ENCODE measurements at places on chromosomes 5 and 9.
A peak's percentile ranks its signal among the peaks of the same experiment; 100 is the strongest.

DNA sequence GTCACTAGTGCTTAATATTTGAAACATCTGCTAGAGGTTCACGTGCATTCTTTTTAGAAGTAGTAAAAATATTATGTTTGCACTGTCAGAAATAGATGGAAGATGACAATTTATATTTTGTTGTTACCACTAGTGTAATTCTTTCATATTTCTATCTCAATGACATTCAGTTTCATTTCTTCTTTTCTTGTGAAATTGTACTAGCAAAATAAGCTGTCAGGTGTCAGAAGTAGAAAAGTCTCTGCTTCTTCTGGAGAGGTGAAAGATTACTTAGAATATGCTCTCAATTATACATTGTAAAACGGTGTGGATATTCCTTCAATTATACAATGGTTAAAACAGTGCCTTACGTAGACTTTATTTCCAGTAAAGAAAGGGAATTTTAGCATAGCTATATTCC lies 395.4 kb downstream of the CSNK1G3 start:
- no peak overlapping the region for H3K4me3 ChIP-seq
- H3K4me1 ChIP-seq: no peaks in the 10 kb centered on the region
- no peaks in the 10 kb centered on the region for H3K27me3 ChIP-seq
- no peak overlapping the region for H3K27ac ChIP-seq
- no peak for DNase-seq

GRCh38 chr5:126129431-126129830 lies 293.8 kb upstream of the GRAMD2B start:
- no peaks in the 10 kb centered on the region for H3K27me3 ChIP-seq
- H3K4me1 ChIP-seq: peaks cover 6% of the 10 kb centered on the region
- H3K27ac ChIP-seq: no peak overlapping the region
- H3K36me3 ChIP-seq: no peaks in the 10 kb centered on the region

DNA sequence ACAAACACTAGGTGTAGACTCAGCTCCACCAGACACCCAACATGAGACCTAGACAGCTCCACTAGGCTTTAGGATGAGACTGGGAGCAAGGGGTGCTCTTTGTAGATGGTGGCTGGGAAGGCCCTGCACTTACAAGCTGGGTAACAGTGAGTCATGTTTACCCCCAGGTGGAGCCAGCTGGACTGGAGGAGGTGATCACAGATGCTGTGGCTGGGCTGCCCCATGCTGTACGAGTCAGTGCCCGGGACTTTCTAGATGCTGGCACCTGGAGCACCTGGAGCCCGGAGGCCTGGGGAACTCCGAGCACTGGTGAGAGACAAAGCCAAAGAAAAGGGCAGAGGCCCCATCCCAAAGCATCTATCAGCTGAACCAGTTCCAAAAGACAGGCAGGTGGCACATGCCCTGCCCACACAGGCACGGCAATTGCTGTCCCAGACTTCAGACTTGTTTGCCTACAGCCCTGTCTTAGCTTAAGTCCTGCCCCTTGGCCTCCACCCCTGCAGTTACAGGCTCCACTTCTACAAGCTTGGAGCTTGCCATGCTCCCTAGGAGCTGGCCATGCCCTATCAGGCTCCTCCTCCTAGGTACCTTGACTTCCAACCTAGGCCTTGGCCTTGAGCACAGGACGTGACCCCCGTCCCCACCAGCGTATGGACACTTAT lies 2.7 kb downstream of the CCL27 start:
- H3K27me3 ChIP-seq: peaks cover 20% of the 10 kb centered on the region
- H3K4me3 ChIP-seq: no peak overlapping the region
- no peak overlapping the region for H3K27ac ChIP-seq
- DNase-seq: no peak

- no peak for DNase-seq
- no peaks in the 10 kb centered on the region for H3K27me3 ChIP-seq
- H3K4me1 ChIP-seq: no peaks in the 10 kb centered on the region
- no peak overlapping the region for H3K4me3 ChIP-seq
- no peak overlapping the region for H3K27ac ChIP-seq
These were observed 113.4 kb downstream of the NR3C1 start for GRCh38 chr5:143290125-143290524.

DNA sequence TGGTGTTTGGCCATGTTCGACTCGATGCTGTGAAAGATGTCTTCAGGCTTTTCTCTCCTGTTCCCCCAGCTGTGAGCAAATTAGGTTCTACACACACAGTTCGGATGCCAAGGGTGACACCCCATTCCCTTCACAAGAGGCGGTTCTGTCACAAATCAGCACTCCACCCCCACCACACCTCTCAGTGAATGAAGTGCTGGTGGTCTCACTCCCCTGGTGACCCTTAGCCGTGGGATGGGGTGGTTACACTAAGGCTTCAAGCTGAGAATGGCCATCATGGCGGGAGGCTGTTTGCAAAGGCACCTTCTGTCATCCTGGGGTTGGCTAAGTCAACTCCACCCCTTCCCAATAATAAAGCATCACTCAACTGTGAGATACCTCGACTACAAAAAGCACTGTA lies 26.4 kb downstream of the AMBP start:
- no peak for DNase-seq
- no peak overlapping the region for H3K4me3 ChIP-seq
- H3K27me3 ChIP-seq: peaks cover 6% of the 10 kb centered on the region
- H3K4me1 ChIP-seq: no peaks in the 10 kb centered on the region
- H3K36me3 ChIP-seq: peaks cover 32% of the 10 kb centered on the region

- peak; percentile 15 for DNase-seq
- peaks cover 12% of the 10 kb centered on the region for H3K36me3 ChIP-seq
- peaks cover 41% of the 10 kb centered on the region for H3K4me1 ChIP-seq
- H3K27ac ChIP-seq: peak overlapping the region; percentile 89
- H3K27me3 ChIP-seq: peaks cover 7% of the 10 kb centered on the region
These were observed 1.0 kb downstream of the LRRC8A start for GRCh38 chr9:128882677-128883603.

DNA sequence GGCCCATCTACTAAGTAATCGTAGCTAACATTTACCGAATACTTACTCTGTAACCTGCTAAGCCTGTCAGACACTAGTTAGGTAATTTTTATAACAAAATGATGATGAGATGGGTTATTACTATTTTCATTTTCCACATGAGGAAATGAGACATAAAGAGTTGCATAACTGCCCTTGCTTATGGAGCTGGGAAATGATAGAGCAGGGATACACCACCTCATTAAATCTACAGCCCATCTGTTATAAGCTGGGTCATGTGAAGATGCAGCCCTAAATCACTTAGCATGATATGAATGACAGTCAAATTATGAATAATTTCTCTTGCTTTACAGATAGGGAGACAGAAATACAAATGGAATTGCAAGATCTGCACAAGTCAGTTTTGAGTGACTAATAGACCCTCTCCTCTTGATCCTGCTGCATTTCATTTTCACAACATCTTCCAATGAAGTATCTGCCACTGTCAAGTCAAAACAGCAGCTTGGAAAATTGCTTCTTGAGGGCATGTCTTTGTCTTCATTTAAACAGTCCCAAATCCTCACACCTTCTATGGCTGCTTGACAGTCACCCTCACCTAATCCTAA lies 364.7 kb downstream of the PRELID2 start:
- no peak overlapping the region for H3K4me3 ChIP-seq
- H3K4me1 ChIP-seq: no peaks in the 10 kb centered on the region
- H3K27ac ChIP-seq: no peak overlapping the region
- DNase-seq: no peak
- H3K27me3 ChIP-seq: no peaks in the 10 kb centered on the region

DNA sequence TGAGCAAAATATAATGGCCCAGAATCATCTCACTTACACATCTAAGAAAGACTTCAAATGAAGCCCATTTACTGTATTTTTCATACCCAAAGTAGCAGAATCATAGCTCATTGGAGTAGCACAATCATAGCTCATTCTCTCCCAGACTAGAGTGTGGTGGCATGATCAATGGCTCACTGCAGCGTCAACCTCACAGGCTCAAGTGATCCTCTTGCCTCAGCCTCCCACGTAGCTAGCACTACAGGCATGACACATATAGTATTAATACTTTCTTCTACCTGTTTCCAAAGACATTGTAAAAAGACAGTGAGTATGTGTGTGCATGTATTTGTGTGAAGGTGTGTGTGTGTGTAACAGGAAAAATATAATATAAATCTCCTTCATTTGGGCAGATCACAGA lies 1247.9 kb upstream of the ACO1 start:
- no peak for DNase-seq
- no peaks in the 10 kb centered on the region for H3K27me3 ChIP-seq
- no peak overlapping the region for H3K27ac ChIP-seq
- H3K4me1 ChIP-seq: peaks cover 2% of the 10 kb centered on the region
- no peak overlapping the region for H3K4me3 ChIP-seq

DNA sequence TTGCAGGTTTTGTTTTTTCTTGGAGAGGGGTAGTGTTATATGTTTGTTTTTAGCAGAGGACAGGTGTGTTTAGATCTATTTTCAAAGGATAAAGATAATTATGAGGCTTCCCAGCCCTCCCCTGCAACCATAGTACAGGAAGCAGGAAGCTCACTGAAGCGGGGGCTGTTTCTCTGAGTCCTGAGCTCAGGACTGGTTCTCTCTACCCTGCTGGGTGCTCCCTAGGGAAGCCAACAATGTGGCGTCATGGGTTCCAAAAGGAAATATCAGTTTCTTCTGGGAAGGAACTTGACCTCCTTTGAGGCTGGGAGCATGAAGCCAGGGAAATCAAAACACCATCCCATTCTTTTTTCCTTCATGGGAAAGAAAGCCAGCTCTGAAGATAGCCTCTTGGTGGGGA lies 62.2 kb downstream of the RAD23B start:
- H3K4me3 ChIP-seq: no peak overlapping the region
- peaks cover 8% of the 10 kb centered on the region for H3K4me1 ChIP-seq
- no peaks in the 10 kb centered on the region for H3K36me3 ChIP-seq
- no peak overlapping the region for H3K27ac ChIP-seq

- peaks cover 4% of the 10 kb centered on the region for H3K27me3 ChIP-seq
- H3K4me1 ChIP-seq: no peaks in the 10 kb centered on the region
- DNase-seq: no peak
- H3K36me3 ChIP-seq: peaks cover 4% of the 10 kb centered on the region
These were observed 24.1 kb upstream of the IL6ST start for GRCh38 chr5:56018832-56019231.

DNA sequence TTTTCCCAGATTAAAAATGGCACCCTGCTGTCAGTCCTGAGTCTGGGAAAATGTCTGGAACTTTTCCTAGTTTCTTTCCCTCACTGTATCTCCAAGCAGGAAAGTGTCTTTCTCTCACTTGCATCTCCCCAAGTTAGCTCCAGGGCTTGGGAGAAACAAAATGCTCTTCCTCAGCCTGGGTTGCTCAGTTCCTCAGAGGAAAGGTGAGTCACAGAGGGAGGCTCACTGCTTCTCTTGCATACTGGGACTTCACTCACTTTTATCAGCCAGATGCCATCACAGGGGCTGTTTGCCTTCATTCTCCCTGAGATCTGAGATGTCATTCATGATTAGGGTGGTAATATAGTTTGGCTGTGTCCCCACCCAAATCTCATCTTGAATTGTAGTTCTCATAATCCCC lies 519.9 kb downstream of the SEMA5A start:
- no peaks in the 10 kb centered on the region for H3K4me1 ChIP-seq
- peaks cover 5% of the 10 kb centered on the region for H3K36me3 ChIP-seq
- no peaks in the 10 kb centered on the region for H3K27me3 ChIP-seq

All from endothelial cell (in vitro differentiated cells).